ENCODE measurements at places on chromosomes 7 and 10. TPM values are rescaled to one million over a fixed set of nuclear protein-coding genes. Genes with fewer than 3 reads are reported as not detected.

Gene MMD2
- total RNA-seq = not detected

DNA sequence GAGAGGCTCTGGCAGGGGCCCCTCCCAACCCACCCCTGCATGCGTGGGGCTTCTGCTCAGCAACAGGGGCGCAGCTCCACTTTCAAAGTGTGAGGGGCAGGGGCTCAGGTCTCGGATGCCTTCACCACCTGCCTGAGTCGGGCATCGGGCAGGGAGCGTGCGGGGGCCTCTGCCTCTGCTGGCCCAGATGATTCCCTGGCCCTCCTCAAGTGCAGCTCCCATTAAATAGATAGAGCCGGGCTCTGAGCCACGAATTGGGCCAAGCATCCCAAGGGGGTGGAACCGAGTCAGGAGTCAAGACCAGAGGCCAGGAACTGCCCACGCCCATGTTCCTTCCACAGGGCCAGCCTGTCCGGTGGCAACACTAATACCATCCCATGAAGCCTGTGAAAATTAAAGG lies 108.9 kb upstream of the FAM20C start:
- DNase-seq = no peak
- H3K27ac ChIP-seq = no peak overlapping the region
- no peaks in the 10 kb centered on the region for H3K36me3 ChIP-seq
- H3K27me3 ChIP-seq = no peaks in the 10 kb centered on the region

Gene CALHM2
- 94.3 TPM for total RNA-seq

Gene SEMA3D
- total RNA-seq = 2.2 TPM

Gene VKORC1L1
- total RNA-seq = 15.2 TPM

Gene HOXA10
- 19.2 TPM for total RNA-seq

- peaks cover 55% of the 10 kb centered on the region for H3K4me1 ChIP-seq
- H3K36me3 ChIP-seq = no peaks in the 10 kb centered on the region
- peak overlapping the region; percentile 78 for H3K4me3 ChIP-seq
- no peak for DNase-seq
- no peaks in the 10 kb centered on the region for H3K27me3 ChIP-seq
- peak overlapping the region; percentile 97 for H3K27ac ChIP-seq
These were observed 3.1 kb downstream of the FZD1 start for GRCh38 chr7:91267171-91267955.

DNA sequence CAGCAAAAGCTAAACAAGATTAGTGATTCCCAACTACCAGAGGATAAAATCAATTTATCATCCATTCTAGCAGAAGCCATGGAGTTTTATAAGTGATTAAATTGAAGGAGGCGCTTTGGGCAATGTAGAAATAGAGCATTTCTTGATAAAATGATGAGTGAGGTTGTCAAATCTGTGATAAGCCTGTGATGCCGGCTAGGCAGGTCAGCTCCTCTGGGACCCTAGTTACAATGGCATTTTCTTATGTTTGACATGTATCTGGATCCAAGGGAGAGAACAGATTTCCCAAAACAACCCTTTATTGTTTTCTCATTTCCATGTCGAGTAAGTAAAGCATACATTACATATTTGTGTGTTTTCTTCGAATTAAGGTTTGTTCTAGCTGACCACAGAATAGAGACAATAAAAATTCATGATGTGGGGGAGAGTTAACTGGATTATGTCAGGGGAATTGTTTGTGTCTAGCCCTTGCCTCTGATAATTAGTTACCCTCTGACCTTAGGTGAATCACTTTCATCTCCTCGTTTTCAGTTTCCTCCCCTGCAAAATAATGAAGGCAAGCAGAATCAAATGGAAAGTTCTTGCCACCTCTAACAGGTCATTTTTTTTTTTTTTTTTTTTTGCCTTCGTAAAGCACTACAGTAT lies 378.5 kb downstream of the CNTNAP2 start:
- H3K4me3 ChIP-seq = no peak overlapping the region
- DNase-seq = no peak
- H3K27me3 ChIP-seq = no peaks in the 10 kb centered on the region
- H3K4me1 ChIP-seq = no peaks in the 10 kb centered on the region
- H3K27ac ChIP-seq = no peak overlapping the region

Gene AKR1C8
- total RNA-seq = not detected

GRCh38 chr10:34655286-34656170 lies 159.6 kb downstream of the PARD3 start:
- no peak for DNase-seq
- no peaks in the 10 kb centered on the region for H3K36me3 ChIP-seq
- H3K4me1 ChIP-seq = peaks cover 39% of the 10 kb centered on the region
- H3K4me3 ChIP-seq = no peak overlapping the region

Gene PNLIPRP3
- 2.2 TPM for total RNA-seq

- no peak overlapping the region for H3K27ac ChIP-seq
- H3K36me3 ChIP-seq = no peaks in the 10 kb centered on the region
- no peaks in the 10 kb centered on the region for H3K27me3 ChIP-seq
- H3K4me3 ChIP-seq = no peak overlapping the region
These were observed 45.0 kb downstream of the ZCCHC24 start for GRCh38 chr10:79400146-79401004.

DNA sequence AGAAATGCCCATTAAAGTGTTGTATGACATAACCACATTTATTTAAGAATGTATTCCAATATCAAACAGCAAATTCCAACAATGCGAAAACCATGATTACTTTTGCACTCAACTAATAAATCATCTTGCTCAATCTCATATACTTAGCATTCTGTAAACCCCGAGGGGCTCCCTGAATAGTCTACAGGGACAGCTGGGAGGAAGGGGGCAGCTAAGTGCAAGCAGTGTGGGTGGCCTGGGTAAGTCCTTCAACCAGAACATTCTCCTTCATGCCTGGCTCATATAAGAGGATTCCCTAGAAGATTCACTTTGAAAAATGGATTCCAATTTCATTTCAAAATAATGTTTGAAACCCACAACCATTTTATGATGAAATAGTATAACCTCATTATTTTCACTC lies 355.5 kb downstream of the CDC14C start:
- H3K4me3 ChIP-seq = no peak overlapping the region
- no peak for DNase-seq
- H3K27ac ChIP-seq = no peak overlapping the region
- no peaks in the 10 kb centered on the region for H3K27me3 ChIP-seq
- H3K4me1 ChIP-seq = no peaks in the 10 kb centered on the region

Gene PRRT4
- total RNA-seq = 7.6 TPM

DNA sequence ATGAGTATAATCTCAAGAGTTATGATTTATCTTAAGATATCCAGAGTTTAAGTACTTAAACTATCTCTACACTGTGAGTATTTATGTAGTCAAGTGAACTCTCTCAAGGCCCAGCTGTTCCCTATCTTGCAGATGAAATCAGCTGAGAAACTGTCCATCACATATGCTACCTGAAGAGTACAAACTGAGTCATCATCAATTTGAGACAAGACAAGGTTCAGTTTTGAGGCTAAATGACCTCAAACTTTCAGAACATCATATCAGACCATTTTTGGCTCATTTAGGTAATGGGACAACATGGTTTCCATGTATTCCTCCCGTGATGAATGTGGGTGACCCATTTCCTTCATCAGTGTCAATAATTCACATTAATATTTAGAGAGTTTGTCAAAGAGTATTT lies 53.1 kb upstream of the AUTS2 start:
- no peaks in the 10 kb centered on the region for H3K36me3 ChIP-seq
- no peaks in the 10 kb centered on the region for H3K27me3 ChIP-seq
- DNase-seq = no peak
- no peak overlapping the region for H3K4me3 ChIP-seq

DNA sequence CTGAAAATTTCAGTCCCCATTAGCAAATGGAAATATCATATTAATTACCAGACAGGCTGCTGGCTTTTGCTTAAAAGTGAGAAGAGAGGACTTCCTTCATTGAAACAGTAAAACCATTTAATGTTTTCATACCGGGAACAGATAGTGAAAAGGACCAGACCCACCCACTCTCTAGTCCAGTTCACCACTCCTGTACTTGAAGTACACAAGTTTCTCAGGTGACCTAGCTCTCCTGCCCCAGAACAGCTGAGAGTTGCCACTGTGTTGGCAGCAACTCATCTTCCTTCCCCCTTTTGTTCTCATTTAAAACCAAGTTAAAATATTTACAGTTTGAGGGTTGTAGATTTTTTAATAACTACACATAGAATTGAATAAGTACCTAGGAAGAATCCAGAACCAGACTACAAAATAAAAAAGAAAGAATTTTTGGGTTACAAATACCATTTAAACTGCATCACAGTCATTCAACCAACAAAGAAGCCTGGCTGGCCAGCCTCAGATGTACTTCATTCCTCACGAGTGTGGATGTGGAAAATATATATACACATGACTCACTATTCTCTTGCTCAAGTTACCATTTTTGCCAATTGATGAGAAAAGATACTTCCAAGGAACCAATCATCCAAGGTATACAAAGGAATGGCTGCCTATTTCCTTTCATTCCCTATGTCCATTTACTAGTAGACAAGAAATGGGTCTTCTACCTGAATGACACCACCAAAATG lies 68.1 kb downstream of the VPS41 start:
- no peak overlapping the region for H3K4me3 ChIP-seq
- no peaks in the 10 kb centered on the region for H3K4me1 ChIP-seq
- no peak overlapping the region for H3K27ac ChIP-seq
- H3K36me3 ChIP-seq = no peaks in the 10 kb centered on the region
- no peak for DNase-seq
- no peaks in the 10 kb centered on the region for H3K27me3 ChIP-seq
